Activated naive CD8-positive, alpha-beta T cell treated with anti-CD3 and anti-CD28 coated beads for 36 hours (primary cell): ENCODE measurements at places on chromosomes 3 and 15.
A peak's percentile ranks its signal among the peaks of the same experiment; 100 is the strongest.

DNA sequence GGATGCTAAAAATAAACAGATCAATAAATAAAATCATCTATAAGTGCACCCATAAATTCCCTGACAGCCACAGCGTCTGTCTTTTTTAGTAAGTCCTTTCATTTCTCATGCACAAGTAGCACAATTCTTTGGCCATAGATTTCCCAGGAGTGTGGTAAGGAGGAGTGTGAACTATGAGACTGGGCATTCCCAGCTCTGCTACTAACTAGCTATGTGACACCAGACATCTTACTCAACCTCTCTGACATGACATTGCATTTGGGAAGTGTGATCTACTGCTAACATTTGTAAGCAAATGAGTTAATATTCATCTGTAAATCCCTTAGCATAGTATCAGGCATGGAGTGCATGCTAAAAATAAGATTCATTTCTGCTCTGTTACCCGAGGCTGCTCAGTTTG lies 301.7 kb downstream of the NTRK3 start:
- no peak overlapping the region for H3K4me3 ChIP-seq
- H3K27me3 ChIP-seq, result no peaks in the 10 kb centered on the region
- no peaks in the 10 kb centered on the region for H3K4me1 ChIP-seq
- no peak overlapping the region for H3K27ac ChIP-seq

DNA sequence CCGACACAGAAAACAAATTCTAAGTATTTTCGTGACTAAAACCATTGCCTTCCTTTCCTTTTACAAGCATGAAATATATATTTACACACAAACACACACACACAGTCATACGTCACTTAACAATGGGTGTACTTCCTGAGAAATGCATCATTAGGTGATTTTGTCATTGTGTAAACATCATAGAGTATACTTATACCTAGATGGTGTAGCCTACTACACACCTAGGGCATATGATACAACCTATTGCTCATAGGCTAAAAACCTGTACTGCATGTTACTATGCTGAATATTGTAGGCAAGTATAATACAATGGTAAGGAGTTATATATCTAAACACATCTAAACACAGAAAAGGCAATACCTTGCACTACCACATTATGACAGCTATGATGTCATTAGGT lies 28.6 kb downstream of the COL6A5 start:
- no peaks in the 10 kb centered on the region for H3K36me3 ChIP-seq
- H3K27me3 ChIP-seq, result peaks cover 9% of the 10 kb centered on the region
- no peak for DNase-seq
- H3K27ac ChIP-seq, result no peak overlapping the region

DNA sequence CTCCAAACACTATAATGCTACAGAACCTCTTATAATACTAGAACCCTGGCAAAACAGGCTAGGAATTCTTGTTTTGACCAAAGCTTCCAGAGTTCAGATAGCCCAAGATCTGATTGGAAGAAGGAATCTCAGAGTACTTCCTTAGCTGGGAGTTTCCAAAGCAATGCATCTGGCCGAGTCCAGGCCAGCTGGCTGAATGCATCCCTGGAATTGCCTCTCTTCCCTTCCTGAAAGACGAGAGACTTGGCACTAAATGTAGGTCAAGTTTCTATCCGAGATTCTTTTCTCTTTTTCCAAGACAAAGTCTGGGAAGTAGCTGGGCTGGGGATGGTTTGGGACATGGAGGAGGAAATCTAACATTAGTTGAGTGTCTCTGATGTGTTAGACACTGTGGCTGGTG lies 68.7 kb upstream of the ADPGK start:
- H3K4me1 ChIP-seq, result no peaks in the 10 kb centered on the region
- H3K27ac ChIP-seq, result no peak overlapping the region
- H3K4me3 ChIP-seq, result no peak overlapping the region
- H3K36me3 ChIP-seq, result no peaks in the 10 kb centered on the region

DNA sequence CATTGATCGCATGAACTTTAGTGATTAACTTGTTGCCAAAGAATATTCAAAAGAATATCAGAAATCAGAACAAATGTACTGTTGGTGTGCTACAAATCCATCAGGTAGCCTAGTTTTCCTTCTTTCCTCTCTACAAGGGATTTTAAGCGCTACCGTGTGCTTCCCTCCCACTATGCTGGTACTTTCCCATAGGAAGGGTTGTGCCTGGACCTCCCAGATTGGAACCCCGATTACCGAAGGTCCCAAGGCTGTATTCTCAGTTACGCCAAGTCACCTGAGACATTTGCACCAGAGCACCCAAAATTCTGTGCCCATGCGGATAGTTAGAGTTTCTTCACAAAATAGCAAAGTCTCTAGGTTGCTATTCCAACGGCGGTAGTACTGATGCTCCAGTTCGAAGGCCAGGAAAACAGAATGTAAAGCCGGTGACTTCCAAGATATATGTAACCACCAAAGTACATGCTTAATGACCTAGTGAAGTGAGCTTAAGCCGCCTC lies 23.4 kb upstream of the GATM start:
- H3K27ac ChIP-seq, result peak overlapping the region; percentile 89
- H3K27me3 ChIP-seq, result no peaks in the 10 kb centered on the region
- no peak for DNase-seq
- H3K4me1 ChIP-seq, result peaks cover 19% of the 10 kb centered on the region
- H3K36me3 ChIP-seq, result peaks cover 11% of the 10 kb centered on the region
- peak overlapping the region; percentile 95 for H3K4me3 ChIP-seq

- H3K4me3 ChIP-seq, result no peak overlapping the region
- DNase-seq, result no peak
- no peaks in the 10 kb centered on the region for H3K27me3 ChIP-seq
- H3K27ac ChIP-seq, result no peak overlapping the region
- peaks cover 31% of the 10 kb centered on the region for H3K36me3 ChIP-seq
- peaks cover under 1% of the 10 kb centered on the region for H3K4me1 ChIP-seq
Measured at GRCh38 chr3:41933154-41933676, 28.7 kb downstream of the ULK4 start.

DNA sequence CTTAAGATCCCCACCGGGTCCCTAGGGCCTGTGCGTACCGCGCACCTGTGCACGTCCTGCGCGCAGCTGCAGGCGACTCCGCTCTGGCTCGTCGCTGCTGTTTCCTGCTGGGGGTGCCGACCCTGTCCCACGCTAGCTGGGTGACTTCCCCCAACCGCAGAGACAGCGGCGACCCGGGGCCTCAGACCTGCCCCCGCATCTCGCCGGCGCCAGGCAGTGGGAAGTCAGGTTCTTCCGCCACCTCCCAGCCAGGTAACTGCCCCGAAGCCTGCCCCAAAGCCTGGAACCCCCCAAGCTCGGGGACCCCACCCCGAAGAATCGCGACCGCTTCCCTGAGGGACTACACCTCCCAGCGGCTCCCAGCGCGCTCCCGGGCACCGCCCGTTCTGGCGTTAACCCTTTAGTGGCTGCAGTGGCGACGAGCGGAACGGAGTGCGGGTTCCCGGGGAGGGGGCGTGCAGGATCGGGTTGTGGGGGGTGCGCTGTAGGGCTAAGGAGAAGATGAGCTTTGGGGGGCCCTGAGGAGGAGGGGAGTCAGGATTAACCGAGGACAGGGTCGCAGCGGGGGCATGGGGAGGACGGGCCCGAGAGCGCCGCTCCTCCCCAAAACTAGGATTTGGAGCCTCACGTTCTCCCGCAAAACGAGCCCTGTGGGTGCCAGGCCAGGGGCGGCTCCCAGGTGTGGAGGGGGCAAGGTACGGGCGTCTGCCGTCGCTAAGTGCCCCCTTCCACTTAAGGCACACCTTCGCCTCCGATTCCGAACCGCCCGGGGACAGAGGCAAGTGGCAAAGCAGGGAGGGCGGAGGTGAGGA lies 589 bp downstream of the NEIL1 start:
- peak; percentile 62 for DNase-seq
- H3K27ac ChIP-seq, result peak overlapping the region; percentile 46
- H3K4me1 ChIP-seq, result peaks cover 30% of the 10 kb centered on the region
- H3K27me3 ChIP-seq, result peaks cover 4% of the 10 kb centered on the region
- peak overlapping the region; percentile 81 for H3K4me3 ChIP-seq
- H3K36me3 ChIP-seq, result peaks cover 28% of the 10 kb centered on the region

DNA sequence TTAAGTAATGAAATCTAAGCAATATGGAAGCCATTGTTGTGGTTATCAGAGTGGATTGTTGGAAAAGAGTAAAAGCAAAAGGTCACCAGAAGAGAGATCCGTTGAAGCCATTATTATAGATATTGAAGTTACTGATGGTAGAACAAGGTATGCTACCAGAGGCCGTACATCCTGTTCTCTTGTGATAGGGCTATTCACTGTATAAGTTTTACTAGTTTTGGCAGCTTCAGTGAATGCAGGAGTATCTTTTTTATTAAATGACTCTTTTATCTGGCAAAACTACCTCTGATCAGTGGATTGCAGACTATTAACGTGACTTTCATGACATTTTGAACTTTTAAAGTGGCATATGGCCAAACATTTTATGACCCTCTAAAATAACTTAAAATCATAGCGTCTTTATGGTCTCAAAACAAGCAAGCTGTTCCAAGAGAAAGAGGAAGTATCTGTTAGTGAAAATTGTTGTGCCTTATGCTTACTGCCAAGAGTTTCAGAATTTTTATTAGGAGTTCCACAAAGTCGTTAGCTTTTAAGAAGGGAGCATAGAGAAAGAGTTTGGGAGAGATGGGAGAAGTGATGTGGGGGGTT lies 102.9 kb downstream of the LRRC49 start:
- H3K4me3 ChIP-seq, result no peak overlapping the region
- no peak overlapping the region for H3K27ac ChIP-seq
- DNase-seq, result no peak
- H3K36me3 ChIP-seq, result no peaks in the 10 kb centered on the region
- H3K4me1 ChIP-seq, result no peaks in the 10 kb centered on the region
- peaks cover 11% of the 10 kb centered on the region for H3K27me3 ChIP-seq

GRCh38 chr15:33292717-33293307 lies 18.0 kb upstream of the RYR3 start:
- no peaks in the 10 kb centered on the region for H3K27me3 ChIP-seq
- no peak overlapping the region for H3K4me3 ChIP-seq
- peak; percentile 36 for DNase-seq
- no peak overlapping the region for H3K27ac ChIP-seq
- H3K4me1 ChIP-seq, result no peaks in the 10 kb centered on the region

DNA sequence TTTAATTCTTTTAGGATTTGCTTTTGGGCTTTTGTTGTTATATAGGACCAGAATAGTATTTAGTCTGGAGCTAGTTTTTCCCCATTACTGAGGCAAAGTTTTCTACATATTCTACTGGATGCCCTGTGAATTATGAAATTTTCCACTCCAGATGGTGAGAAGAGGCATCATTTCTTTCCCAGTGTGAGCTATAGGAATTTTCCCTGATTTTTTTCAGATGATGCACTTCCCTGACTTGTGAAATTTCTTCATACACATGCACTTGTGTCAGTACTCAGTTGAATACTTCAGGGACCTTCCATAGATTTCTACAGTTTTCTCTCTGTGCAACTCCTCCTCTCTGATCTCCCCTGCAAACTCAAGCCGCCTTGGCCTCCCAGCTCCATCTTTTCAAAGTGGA lies 73.7 kb upstream of the SLCO2A1 start:
- H3K4me1 ChIP-seq, result no peaks in the 10 kb centered on the region
- DNase-seq, result no peak
- no peaks in the 10 kb centered on the region for H3K27me3 ChIP-seq
- H3K27ac ChIP-seq, result no peak overlapping the region

DNA sequence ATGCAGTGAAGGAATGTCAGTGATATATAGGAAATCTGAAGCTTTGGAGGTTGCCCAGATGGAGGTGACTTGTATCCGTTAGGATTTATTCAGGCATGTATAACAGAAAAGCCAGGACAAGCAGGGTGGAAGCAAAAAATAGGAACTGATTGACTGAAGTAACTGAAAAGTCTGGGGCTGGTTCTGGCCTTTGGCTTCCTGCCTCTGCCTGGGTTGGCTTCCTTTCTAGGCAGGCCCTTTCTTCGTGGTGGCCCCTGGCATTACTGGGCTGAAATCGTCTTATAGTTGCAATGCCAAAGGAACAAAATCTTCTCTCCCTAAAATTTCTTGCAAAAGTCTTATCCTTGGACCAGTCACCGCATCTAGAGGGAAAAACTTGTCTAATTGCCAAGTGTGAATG lies 386.1 kb downstream of the PTPRG start:
- peaks cover 8% of the 10 kb centered on the region for H3K27me3 ChIP-seq
- DNase-seq, result no peak
- no peaks in the 10 kb centered on the region for H3K4me1 ChIP-seq
- no peak overlapping the region for H3K4me3 ChIP-seq
- no peak overlapping the region for H3K27ac ChIP-seq

DNA sequence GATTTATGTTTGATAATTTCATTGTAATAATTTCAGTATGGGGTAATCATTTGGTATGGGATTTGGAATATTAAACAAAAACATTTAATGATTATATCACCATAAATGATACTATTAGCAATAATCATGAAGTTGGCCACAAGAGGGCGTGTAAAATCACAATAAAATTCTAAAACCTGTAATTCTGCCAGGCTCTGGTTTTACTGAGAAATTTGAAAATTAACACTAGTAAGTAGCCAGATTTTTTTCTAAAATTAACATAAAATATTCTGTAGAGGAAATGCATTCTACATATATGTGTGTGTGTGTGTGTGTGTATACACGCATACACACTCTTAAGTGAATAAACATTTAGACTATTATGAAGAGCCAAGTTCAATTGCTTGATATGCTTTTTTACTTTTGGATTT lies 40.5 kb downstream of the FEZF2 start:
- peaks cover 2% of the 10 kb centered on the region for H3K4me1 ChIP-seq
- H3K4me3 ChIP-seq, result no peak overlapping the region
- no peaks in the 10 kb centered on the region for H3K36me3 ChIP-seq
- no peak overlapping the region for H3K27ac ChIP-seq
- no peak for DNase-seq

GRCh38 chr15:62663547-62663946 lies 379.0 kb upstream of the TPM1 start:
- no peak for DNase-seq
- H3K36me3 ChIP-seq, result no peaks in the 10 kb centered on the region
- no peak overlapping the region for H3K27ac ChIP-seq
- H3K4me1 ChIP-seq, result no peaks in the 10 kb centered on the region
- H3K27me3 ChIP-seq, result no peaks in the 10 kb centered on the region
- H3K4me3 ChIP-seq, result no peak overlapping the region

DNA sequence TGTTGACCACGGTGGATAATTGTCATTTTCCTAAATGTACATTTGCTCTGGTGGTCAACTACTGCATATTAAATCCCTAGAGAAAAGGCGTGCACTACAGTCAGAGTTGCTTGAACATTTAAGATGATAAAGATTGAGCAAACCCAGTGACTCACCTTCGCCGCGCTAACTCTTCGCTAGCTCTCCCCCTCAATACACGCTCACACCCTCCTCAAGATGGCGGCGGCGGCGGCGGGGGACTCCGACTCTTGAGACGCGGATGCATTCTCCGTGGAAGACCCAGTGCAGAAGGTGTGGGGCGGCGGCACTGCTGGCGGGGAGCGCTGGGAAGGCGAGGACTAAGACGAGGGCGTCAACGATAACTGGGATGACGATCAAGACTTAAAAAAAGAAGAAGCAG lies 79.8 kb upstream of the PFN2 start:
- no peak for DNase-seq
- no peaks in the 10 kb centered on the region for H3K36me3 ChIP-seq
- no peaks in the 10 kb centered on the region for H3K4me1 ChIP-seq
- peak overlapping the region; percentile 19 for H3K4me3 ChIP-seq

GRCh38 chr3:158790901-158791589 lies 10.8 kb upstream of the MFSD1 start:
- no peak overlapping the region for H3K27ac ChIP-seq
- H3K4me3 ChIP-seq, result peak overlapping the region; percentile 71
- peaks cover 3% of the 10 kb centered on the region for H3K4me1 ChIP-seq
- peak; percentile 26 for DNase-seq

- no peaks in the 10 kb centered on the region for H3K27me3 ChIP-seq
- no peak for DNase-seq
- H3K4me3 ChIP-seq, result peak overlapping the region; percentile 76
- H3K4me1 ChIP-seq, result peaks cover 13% of the 10 kb centered on the region
Measured at GRCh38 chr15:40367371-40367685, 9.3 kb downstream of the DISP2 start.
